NB4 (cell line): ENCODE measurements at places on chromosomes 1 and 21.
A peak's percentile ranks its signal among the peaks of the same experiment; 100 is the strongest.

DNA sequence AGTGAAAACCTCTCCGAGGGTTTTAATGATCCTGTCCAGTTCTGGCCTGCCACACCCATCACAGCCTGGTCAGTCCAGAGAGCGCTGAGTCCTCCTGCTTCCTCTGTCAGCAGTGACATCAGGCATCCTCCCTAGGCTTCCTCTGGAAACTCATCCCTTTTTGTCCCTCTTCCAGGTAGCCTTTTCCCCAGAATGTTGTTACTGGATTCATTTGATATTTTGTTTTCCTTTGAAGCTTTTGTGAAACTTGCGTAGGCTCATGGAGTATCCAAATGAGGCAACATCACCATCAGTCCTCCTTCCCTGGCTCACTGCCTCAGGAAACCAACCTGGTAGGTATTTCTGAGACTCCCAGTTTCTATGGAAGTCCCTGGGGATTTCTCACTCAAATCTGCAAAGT is 27.0 kb upstream of the IGSF3 start:
- no peak for DNase-seq

DNA sequence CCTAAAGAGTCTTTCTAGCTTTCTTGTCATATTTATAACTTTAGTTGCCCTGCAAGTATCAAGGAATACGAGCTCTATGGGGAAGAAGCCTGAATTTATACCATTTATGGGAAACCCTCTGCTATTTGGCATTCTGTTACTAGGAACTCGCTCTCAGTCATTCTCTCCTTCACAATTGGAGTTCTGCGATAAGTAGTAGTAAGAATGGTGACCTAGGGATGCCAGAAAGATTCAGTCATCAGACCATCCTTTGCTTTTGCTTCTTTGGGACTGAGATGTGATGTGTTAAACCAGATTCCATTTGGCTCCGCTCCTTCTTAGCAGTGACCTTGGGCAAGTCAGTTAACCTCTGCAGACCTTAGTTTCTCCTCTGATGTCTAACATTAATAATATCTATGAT is 256.5 kb downstream of the FGGY start:
- no peak for DNase-seq

- no peak for DNase-seq
These were observed 40.3 kb downstream of the PTPN14 start for GRCh38 chr1:214510914-214511638.

- peak; percentile 99 for DNase-seq
These were observed 39.5 kb downstream of the XCL2 start for GRCh38 chr1:168504064-168504837.

GRCh38 chr1:201229771-201230635 is 39.4 kb downstream of the IGFN1 start:
- DNase-seq, result no peak

GRCh38 chr1:242692988-242693387 is 168.5 kb upstream of the PLD5 start:
- no peak for DNase-seq

GRCh38 chr1:192477630-192478029 is 97.9 kb upstream of the RGS1 start:
- DNase-seq, result peak; percentile 60

GRCh38 chr1:116168277-116169032 is 57.3 kb downstream of the MAB21L3 start:
- peak; percentile 74 for DNase-seq
